Large intestine (tissue), 12 donors: ENCODE measurements at places on chromosomes 7 and 10. TPM values are rescaled to one million over a fixed set of nuclear protein-coding genes. Genes with fewer than 3 reads are reported as not detected.

DNA sequence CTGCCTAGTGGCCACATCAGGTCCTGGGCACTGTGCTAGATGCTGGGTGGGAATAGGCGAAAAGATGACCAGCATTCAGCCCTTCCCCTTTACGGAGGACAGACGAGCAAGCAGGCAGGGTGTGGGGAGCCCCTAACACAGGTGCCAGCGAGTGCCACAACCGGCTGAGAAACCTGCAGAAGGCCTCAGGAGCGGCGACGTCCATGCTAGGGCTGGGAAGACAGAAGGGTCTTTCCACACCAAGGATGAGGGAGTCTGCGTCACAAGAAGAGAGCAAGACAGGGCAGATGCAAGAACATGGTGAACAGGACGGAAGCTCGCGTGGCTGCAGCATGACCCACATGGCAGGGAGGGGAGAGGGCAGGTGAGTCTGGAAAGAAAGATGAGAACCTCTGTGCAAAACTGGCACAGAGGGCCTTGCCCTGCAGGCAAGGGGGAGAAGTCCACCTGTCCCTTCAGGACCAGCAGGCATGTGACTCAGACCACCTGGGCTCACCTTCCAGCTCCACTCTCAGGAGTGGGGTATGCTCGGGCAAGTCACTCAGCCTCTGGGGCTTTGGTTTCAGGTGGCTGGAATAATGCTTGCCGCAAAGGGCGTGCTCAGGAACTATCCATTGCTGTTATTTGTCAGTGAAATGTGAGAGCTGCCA, 36.6 kb downstream of the KCNH2 start:
- no peak overlapping the region for H3K4me3 ChIP-seq
- H3K27me3 ChIP-seq = peaks cover 19% of the 10 kb centered on the region
- H3K27ac ChIP-seq = no peak overlapping the region
- H3K4me1 ChIP-seq = peaks cover 33% of the 10 kb centered on the region
- no peaks in the 10 kb centered on the region for H3K36me3 ChIP-seq

DNA sequence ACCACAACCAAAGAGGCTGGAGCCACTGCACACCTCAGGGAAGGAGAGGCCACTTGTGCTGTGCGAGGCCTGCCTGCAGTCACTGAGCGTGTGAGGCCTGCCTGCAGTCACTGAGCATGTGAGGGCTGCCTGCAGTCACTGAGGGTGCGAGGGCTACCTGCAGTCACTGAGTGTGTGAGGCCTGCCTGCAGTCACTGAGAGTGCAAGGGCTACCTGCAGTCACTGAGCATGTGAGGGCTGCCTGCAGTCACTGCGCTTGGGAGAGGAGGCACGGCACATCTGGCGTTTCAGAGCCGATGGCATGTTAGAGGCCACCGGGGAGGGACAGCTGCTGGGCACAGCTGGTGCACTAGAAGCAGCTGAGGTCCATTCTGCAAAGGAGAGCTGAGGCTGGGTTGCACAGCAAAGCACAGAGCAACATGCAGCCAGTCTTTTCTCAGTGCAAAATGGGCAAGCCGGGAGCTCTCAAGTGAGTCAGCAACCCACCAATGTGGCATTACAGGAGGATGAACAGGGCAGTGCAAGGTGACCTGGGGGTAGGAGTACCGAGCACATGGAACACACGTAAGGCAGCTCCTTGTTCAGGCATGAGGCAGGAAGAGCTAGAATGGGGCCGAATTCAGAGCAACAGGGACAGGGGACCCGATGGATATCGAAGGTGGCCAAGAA, 540.1 kb downstream of the PTPRN2 start:
- DNase-seq = no peak
- H3K36me3 ChIP-seq = no peaks in the 10 kb centered on the region
- no peak overlapping the region for H3K4me3 ChIP-seq
- H3K27me3 ChIP-seq = no peaks in the 10 kb centered on the region
- no peak overlapping the region for H3K27ac ChIP-seq
- no peaks in the 10 kb centered on the region for H3K4me1 ChIP-seq

DNA sequence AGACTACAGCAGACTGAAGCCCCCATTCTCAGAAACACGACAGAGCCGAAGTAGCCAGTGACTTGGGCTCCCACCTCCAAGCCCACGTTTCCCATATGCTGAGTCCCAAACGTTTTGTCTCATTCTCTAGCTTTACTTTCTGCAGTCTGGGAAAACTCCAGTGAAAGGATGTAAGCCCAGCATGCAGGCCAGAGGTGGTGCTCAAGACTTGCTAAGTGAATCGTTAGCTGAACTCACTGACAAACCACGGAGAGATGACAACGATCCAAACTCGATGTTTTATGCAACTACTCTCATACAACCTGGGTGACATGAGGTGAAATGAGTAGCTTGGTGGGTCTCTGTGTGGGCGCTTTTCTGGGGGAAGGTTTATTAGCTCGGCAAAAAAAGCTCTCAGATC, 731.8 kb downstream of the SUGCT start:
- no peak for DNase-seq
- no peak overlapping the region for H3K27ac ChIP-seq
- no peaks in the 10 kb centered on the region for H3K27me3 ChIP-seq
- H3K36me3 ChIP-seq = no peaks in the 10 kb centered on the region
- no peak overlapping the region for H3K4me3 ChIP-seq

Gene EIF5AL1
- polyA plus RNA-seq = 0.39 TPM

Gene SLC16A9
- polyA plus RNA-seq = 2.6 TPM
